ENCODE measurements at places on chromosomes 7 and 10.

- no peak for DNase-seq
Observed at GRCh38 chr7:76011442-76011861, 17.1 kb upstream of the TMEM120A start.

- DNase-seq, result peak; percentile 30
Observed at GRCh38 chr7:51141451-51142003, 175.1 kb downstream of the COBL start.

DNA sequence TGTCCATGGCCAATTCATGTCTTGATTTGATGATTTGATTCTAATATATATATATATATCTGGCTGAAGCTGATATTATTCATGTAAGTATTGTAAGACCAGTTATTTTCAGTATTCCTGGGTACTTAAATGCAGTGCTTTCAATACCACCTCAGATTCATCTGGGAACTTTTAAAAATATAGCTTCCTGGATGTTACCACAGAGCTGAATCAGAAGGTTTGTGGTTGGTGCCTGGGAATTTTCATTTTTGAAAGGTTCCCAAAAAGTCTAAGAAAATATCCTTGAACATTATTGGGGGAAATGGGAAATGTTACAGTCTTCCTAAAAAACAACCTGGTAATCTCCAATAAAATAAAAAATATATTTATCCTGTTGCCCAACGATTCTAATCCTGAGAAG, 10.7 kb upstream of the PPP3CB start:
- DNase-seq, result no peak

DNA sequence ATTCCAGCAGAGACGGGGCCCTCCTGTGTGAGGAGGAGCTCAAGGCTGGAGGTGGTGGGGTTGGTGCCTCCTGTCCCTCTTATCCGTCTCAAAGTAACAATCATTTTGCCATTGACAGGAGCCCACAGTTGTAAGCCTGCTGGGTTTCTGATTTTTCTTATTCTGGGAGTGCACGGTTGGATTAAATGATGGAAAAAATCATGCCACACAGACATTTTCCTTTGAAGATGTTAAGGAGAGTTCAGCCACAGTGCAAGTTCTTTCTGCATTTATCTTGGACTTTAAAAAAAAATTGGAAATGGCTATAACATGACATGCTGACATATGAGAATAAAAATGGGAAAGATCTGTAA, 8.4 kb upstream of the LYZL1 start:
- no peak for DNase-seq

DNA sequence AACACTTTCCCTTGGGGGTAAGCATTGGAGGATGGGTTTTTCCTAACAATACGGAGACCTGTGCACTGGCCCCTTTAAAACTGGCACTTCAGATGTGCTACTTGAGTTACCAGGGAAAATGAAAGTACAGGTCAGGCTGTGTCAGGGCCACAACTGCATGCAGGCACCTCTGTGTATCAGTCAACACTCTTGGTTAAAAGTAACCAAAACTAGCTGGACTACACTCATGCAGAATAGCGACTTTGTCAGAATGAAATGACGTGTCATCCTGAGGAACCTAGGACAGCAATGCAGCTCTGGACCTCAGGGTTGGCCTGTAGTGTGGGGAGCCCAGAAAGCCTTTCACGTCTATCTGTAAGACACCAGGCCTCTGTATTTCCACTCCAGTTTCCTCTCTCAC, 33.8 kb upstream of the SMKR1 start:
- no peak for DNase-seq

DNA sequence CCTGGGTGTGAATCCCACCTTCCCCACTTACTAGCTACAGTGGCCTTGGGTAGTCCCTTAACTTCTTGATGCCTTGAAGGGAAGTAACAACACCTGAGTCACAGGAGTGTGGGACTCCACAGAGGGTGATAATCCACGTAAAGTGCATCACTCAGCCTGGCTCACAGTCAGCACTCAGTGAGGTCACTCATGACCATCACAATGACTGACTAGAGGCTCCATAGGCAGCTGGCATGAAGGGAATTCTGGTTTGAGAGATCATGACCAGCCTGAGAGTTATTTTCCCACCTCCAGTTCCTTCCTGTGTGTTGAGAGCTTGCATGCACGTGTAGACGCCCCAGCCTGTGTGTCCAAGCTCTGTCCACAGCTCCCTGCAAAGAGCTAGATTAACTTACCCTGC, 34.8 kb downstream of the NEUROG3 start:
- no peak for DNase-seq

DNA sequence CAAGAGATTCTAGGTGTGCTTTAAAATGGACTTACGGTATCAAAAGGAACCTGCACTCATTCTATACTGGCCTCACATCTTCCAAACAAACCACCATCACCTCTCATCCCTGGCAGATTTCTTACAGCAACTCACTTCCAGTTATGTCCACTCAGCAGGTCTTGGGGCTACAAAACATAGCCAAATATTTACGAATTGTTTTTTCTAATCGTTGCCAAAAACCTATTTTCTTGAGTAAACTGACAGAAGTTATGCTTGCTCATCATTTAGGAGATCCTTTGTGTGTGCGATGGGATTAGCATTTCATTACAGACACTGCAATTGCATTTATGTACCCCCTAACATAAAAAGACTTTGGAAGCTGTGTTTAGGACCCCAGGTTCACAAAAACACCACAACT, 2.7 kb downstream of the KCNMA1 start:
- no peak for DNase-seq

DNA sequence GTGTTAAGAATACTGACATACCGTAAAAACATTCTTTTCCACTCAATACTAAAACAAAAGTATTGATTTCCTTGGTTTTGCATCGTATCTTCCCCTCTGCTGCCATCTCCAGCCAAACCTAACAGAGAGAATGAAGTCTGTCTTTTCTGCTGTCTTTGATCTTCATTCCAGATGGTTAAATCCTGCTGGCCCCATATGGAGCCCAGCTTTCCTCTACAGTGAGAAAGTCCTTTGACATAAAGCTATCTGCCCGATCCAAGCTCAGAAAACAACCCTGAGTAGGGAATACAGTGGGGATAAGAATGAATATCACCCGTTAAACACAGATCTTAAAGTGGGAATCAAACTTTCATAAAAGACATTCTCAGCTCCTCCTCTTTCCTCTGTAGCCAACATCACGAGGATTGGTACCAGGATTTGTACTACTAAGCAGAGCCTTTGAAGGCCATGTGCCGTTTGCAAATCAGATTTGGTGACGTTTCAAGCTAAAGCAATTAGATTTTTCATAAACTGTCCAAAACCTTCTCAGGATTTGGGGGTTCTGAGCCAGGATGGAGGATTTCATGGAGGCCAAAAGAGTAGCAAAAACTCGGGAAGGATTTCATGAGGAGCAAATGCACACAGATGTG, 30.8 kb upstream of the GPAM start:
- DNase-seq, result no peak

- no peak for DNase-seq
Observed at GRCh38 chr7:26237035-26237807, 35.7 kb downstream of the CBX3 start.

DNA sequence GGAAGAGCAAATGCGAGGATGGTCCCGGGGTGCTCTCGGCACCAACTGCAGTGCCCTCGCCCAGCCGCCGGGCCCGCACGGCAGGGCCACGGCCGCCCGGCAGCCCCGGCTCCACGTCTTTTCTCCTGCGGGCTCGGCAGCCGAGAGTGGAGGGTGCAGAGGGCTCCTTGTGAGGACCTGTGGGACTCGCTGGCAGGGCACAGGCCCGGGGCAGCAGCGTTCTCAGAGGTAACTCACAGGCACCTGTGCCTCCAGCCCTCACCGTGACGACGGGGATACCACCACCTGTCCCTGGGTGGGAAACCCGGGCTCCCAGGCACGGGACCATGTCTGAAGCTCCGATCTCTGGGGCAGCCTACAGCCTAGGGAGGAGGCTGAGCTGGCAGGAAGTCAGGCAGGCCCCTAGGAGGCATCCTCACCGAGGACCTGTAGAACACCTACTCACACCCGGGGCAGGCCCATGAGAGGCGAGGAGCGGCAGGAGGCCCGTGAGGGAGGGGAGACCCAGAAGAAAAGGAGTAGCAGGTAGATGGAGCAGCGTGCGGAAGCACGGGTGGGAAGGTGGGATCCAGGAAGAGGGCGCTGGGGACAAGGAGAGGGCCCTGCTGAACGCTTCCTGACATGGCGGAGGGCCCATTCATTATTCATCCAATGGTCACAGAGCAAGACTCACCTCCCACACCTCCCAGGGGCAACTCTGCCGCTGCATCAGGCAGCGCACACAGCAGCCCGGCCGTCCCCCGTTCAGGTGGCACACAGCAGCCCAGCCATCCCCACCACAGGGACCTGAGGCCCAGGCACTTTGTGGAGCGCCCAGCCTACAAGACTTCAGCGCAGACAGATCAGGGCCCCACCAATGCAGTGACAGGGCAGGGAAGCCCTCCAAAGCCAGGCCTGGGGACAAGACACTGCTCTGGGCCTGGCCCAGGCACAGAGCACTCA, 244.9 kb downstream of the MAD1L1 start:
- no peak for DNase-seq

GRCh38 chr10:121904888-121905287, 22.9 kb downstream of the ATE1 start:
- DNase-seq, result no peak

DNA sequence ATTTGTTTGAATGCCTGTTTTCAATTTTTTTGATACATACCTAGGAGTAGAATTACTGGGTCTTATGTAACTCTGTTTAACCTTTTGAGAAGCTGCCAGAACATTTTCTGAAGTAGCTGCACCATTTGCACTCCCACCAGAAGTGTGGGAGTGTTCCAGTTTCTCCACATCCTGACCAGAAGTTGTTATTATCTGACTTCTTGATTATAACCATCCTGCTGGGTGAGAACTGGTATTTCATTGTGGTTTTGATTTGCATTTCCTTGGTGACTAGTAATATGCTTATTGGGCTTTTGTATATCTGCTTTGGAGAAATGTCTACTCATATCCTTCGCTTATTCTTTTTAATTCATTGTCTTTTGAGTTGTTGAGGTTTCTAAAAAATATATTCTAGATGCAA, 117.2 kb upstream of the GLCCI1 start:
- DNase-seq, result no peak

DNA sequence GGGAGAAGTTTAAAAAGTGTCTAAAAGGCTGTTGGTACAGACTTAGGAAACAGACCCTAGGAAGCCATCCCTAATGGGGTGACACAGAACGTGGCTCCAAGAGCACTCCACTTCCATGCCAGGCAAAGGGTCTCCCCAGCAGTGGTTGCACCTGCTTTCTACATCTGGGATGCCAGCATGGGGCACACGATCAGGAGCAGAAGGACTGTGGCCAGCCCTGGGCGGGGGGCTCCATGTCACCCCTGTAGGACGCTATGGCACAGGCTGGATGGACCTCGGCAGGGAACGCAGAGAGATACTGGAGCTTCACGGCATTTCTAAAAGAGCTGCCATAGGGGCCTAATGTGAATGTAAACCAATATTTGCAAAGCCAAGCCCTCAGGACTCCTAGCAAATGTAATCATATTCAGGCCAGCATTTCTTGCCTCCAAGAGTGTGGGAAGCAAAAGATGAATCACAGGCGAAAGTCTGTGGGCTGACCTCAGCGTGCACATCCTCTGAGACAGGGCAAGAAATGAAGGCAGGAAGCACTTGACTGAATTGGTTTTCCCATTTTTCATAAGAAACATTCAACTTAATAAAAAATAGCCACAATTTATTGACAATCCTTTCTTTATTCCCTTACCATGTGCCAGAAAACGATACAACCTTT, 93.9 kb downstream of the ATXN7L1 start:
- no peak for DNase-seq

- no peak for DNase-seq
Observed at GRCh38 chr10:105146436-105146835, 505.3 kb downstream of the SORCS3 start.

DNA sequence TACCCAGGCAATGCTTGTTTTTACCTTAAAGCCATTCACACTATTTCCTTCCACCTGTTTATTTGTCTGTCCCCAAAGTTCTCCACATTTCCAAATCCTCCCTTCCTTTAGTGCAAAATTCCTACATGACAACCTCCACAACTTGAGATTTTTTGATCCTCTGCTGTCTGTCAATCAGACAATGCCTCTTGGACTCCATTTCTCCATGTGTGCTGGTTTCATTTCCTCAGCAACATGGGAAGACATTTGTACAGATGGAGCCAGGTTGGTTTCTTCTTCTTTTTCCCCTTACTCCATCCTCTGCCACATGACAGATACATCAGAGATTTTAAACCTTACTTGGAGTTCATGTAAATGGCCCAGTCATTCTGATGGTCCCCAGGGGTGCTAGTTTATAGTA, 19.1 kb upstream of the GIMAP2 start:
- no peak for DNase-seq

DNA sequence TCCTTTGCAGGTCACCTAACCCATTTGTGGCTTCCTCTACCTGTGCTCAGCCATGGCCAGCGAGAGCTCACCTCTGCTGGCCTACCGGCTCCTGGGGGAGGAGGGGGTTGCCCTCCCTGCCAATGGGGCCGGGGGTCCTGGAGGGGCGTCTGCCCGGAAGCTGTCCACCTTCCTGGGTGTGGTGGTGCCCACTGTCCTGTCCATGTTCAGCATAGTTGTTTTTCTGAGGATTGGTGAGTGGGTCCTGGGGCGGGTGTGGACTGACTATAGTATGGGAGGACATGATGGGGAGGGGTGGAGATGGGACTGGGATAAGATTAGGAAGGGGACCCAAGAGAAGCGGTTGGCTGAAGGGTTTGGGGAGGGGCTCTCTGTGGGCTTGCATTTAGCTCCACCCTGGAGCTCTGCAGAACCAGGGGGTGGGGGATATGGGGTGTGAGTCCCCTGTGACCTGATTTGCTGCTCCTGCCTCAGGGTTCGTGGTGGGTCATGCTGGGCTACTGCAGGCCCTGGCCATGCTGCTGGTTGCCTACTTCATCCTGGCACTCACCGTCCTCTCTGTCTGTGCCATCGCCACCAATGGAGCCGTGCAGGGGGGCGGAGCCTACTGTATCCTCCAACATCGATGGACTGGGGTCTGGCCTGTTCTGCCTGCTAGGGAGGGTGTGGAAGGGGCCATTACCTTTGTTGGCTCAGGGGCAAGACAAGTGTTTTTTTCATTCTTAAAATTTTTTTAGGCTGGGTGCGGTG, 1.8 kb downstream of the SLC12A9 start:
- DNase-seq, result no peak

GRCh38 chr7:128005117-128005516, 26.1 kb downstream of the LRRC4 start:
- DNase-seq, result peak; percentile 62

- DNase-seq, result peak; percentile 5
Observed at GRCh38 chr10:132667342-132668047, 118.5 kb downstream of the NKX6-2 start.

- no peak for DNase-seq
Observed at GRCh38 chr7:106418094-106418493, 133.3 kb upstream of the NAMPT start.

Data from NCI-H524 (cell line).